Cardiac muscle cell (in vitro differentiated cells and primary cell): ENCODE measurements at places on chromosomes 4 and X. TPM values are rescaled to one million over a fixed set of nuclear protein-coding genes. Genes with fewer than 3 reads are reported as not detected.

The ATRX gene
- 72.5 and 87.8 TPM in 2 replicates for total RNA-seq

The FAM9B gene
- total RNA-seq, result not detected in 2 replicates

The CXCL5 gene
- not detected in 2 replicates for total RNA-seq

The S100G gene
- not detected in 2 replicates for total RNA-seq

DNA sequence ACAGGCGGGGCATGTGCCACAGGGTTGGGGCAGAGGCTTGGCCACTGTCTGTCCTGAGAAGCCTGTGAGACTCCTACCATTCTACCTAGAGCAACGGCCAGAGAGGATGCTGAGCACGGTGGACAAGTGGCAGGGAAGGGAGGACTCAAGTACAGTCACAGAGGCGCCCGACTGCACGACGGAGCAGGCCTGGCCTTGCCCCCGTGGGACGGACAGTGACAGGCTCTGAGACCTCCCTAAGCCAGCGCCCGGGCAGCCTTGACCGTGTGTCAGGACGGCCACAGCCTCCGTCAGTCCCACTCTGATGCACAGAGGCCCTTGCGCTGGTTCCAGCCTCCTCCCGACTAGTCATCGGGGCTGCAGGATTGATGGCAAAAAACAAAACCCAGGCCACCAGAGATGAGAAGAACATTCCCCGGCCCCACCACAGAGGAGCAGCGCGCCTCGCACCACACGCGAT, 36.7 kb upstream of the MXD4 start:
- peaks cover 10% of the 10 kb centered on the region for H3K4me1 ChIP-seq
- no peaks in the 10 kb centered on the region for H3K27me3 ChIP-seq
- H3K36me3 ChIP-seq, result no peaks in the 10 kb centered on the region
- no peak for DNase-seq

GRCh38 chrX:154307202-154307601, 11.6 kb downstream of the TKTL1 start:
- H3K27me3 ChIP-seq, result no peaks in the 10 kb centered on the region
- no peaks in the 10 kb centered on the region for H3K36me3 ChIP-seq
- H3K27ac ChIP-seq, result no peak overlapping the region
- peak; percentile 19 for DNase-seq
- H3K4me1 ChIP-seq, result no peaks in the 10 kb centered on the region

DNA sequence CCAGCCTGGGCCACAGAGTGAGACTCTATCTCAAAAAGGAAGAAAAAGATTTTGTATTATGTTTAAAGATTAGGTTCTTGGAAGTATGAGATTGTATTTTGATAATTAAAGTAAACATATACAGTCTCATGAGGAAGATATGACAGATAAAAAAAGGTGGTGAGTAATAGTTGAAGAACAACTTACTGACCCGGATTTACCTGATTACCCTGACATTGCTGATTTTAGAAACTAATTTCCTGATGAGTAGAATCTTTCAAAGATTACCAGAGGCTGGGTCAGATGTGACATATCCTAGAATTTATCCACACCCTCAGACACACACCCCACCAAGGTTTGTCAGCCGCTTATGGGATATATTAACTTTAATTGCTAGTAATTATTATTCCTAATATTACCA, 9.5 kb downstream of the CDKL5 start:
- H3K36me3 ChIP-seq, result no peaks in the 10 kb centered on the region
- no peaks in the 10 kb centered on the region for H3K4me1 ChIP-seq
- H3K4me3 ChIP-seq, result no peak overlapping the region
- H3K27me3 ChIP-seq, result no peaks in the 10 kb centered on the region
- no peak for DNase-seq

- DNase-seq, result peak; percentile 75
- no peak overlapping the region for H3K4me3 ChIP-seq
- no peaks in the 10 kb centered on the region for H3K4me1 ChIP-seq
- no peaks in the 10 kb centered on the region for H3K36me3 ChIP-seq
- no peak overlapping the region for H3K27ac ChIP-seq
Observed at GRCh38 chr4:13892739-13893105, 265.2 kb upstream of the BOD1L1 start.

DNA sequence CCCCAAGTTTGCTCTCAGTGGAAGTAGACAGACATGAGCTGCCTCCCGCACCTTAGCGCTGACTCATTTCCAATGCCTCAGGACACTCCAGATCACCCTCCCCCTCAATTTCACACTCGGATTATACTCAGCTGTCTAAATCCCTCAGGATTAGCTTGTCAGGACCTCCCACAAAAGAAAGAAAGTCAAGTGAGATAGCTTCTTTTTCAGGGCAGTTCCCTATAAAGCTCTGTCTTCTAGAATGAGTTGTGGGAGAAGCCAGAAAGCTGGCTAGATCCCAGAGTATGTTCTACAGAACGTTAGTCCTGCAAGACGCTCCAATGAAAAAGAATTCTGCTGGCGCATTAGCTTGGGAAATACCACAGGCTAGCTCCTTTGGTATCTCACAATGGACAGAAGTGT, 51.2 kb upstream of the MTNR1A start:
- no peaks in the 10 kb centered on the region for H3K4me1 ChIP-seq
- H3K36me3 ChIP-seq, result peaks cover 67% of the 10 kb centered on the region
- no peak overlapping the region for H3K27ac ChIP-seq
- no peaks in the 10 kb centered on the region for H3K27me3 ChIP-seq
- no peak overlapping the region for H3K4me3 ChIP-seq

- no peak overlapping the region for H3K4me3 ChIP-seq
- no peak overlapping the region for H3K27ac ChIP-seq
- H3K4me1 ChIP-seq, result no peaks in the 10 kb centered on the region
- no peaks in the 10 kb centered on the region for H3K36me3 ChIP-seq
- H3K27me3 ChIP-seq, result no peaks in the 10 kb centered on the region
Observed at GRCh38 chr4:150970685-150971151, 44.4 kb downstream of the LRBA start.

GRCh38 chrX:119391279-119391678, 7.9 kb upstream of the SLC25A43 start:
- H3K4me3 ChIP-seq, result no peak overlapping the region
- no peak overlapping the region for H3K27ac ChIP-seq
- no peak for DNase-seq
- no peaks in the 10 kb centered on the region for H3K27me3 ChIP-seq
- no peaks in the 10 kb centered on the region for H3K4me1 ChIP-seq

- DNase-seq, result peak; percentile 74
- no peaks in the 10 kb centered on the region for H3K4me1 ChIP-seq
- H3K4me3 ChIP-seq, result peak overlapping the region; percentile 30
- no peak overlapping the region for H3K27ac ChIP-seq
Observed at GRCh38 chr4:10456595-10457254, 501 bp downstream of the ZNF518B start.

DNA sequence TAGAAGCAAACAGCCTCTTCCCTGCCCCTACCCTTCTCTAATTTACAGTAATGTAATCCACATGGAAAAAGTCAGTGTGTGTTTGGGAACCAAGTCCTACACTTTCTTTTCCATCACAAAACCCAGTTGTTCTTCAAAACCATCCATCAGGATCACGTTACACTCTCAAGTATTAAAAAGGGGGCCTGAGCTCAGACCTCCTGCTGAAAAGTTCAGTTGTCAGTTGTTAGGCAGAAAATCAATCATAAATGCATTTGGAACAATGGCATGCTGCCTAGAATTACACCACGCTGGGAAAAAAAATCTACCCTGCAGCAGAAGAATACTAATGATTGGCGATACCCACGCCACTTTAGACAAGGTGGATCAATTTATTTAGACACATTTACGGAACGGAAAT, 236.5 kb downstream of the PARM1 start:
- H3K27me3 ChIP-seq, result no peaks in the 10 kb centered on the region
- H3K4me3 ChIP-seq, result no peak overlapping the region
- no peaks in the 10 kb centered on the region for H3K36me3 ChIP-seq
- DNase-seq, result no peak
- H3K4me1 ChIP-seq, result no peaks in the 10 kb centered on the region

- H3K4me1 ChIP-seq, result no peaks in the 10 kb centered on the region
- no peak overlapping the region for H3K4me3 ChIP-seq
- H3K27ac ChIP-seq, result no peak overlapping the region
- peak; percentile 61 for DNase-seq
- no peaks in the 10 kb centered on the region for H3K27me3 ChIP-seq
Observed at GRCh38 chr4:141702472-141703182, 66.2 kb downstream of the IL15 start.

DNA sequence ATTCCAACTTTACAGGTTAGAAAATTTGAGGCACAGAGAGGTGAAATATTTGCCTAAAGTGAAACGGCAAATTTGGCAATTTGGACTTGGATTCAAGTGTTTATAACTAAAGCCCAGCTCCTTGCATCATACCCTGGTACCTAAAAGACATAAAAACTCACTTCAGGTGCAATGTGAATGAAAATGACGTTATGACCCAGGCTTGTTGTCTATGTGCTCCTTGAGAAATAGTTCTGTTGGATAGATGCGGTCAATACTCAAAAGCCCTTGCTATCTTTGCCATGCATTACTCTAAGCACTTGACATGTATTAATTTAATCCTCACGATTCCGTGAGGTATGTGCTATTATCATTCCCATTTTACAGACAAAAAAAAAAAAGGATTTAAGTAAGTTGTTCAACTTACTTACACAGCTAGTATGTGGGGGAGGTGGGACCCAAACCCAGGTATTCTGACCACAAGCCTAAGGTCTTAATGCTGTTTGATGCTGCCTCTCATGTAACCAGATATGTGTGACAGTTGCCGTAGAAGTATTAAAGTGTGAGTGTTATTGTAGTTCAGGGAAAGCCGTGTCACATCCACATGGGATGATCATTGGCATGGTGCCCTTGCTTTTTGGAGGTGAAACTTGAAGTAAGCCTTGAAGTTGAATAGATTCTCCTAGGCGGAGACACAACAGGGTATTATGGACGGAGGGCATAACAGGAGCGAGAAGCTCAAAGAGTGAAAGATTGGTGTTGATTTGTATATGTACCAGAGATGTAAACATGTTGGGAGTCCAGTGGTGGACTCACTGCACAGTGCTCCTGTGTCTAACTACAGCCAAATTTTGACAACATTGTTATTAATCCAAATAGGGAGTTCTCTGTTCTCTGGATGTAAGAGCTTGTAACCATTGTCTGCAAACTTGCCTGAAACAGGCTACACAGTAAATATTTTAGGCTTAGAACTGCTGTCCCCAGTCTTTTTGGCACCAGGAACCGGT, 3.1 kb downstream of the SCML1 start:
- no peak for DNase-seq
- no peaks in the 10 kb centered on the region for H3K4me1 ChIP-seq
- no peak overlapping the region for H3K4me3 ChIP-seq
- no peaks in the 10 kb centered on the region for H3K27me3 ChIP-seq

GRCh38 chrX:78945186-78945912, at the start of gene P2RY10:
P2RY10 (plus strand) TSS chrX:78945391; CDS start chrX:78960521, 15,130 bp downstream.
- H3K4me3 ChIP-seq, result no peak within 1 kb of the TSS
- no peaks in the 10 kb centered on the region for H3K27me3 ChIP-seq
- no peaks in the 10 kb centered on the region for H3K36me3 ChIP-seq
- DNase-seq, result no peak
- no peak within 1 kb of the TSS for H3K27ac ChIP-seq
- H3K4me1 ChIP-seq, result no peaks in the 10 kb centered on the region

- H3K4me3 ChIP-seq, result no peak overlapping the region
- H3K27me3 ChIP-seq, result no peaks in the 10 kb centered on the region
- no peaks in the 10 kb centered on the region for H3K36me3 ChIP-seq
- no peak for DNase-seq
Observed at GRCh38 chr4:101630319-101630986, 160.1 kb upstream of the BANK1 start.

DNA sequence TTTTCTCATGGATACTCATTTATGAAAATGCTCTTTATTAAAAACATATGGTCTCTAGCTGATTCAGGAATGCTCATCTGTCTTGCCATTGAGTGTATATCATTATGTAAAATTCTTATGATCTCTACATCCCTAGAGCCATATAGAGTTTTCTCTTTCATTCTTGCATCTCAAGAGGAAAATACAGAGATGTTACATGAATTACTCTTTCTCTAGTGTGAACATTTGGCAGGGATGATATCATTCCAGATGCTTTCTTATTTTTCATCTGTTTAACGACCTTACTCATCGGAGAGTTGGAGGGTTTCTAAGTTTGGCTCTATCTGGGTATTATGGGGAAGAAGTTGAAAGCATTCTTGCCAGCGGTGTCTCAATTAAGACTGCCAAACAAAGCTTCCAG, 202.9 kb upstream of the SLC7A11 start:
- no peaks in the 10 kb centered on the region for H3K4me1 ChIP-seq
- H3K4me3 ChIP-seq, result no peak overlapping the region
- no peaks in the 10 kb centered on the region for H3K36me3 ChIP-seq
- no peak overlapping the region for H3K27ac ChIP-seq
- DNase-seq, result no peak

- no peaks in the 10 kb centered on the region for H3K27me3 ChIP-seq
- no peaks in the 10 kb centered on the region for H3K4me1 ChIP-seq
- H3K4me3 ChIP-seq, result no peak overlapping the region
- no peak for DNase-seq
Observed at GRCh38 chr4:64174247-64174882, 234.9 kb downstream of the TECRL start.

DNA sequence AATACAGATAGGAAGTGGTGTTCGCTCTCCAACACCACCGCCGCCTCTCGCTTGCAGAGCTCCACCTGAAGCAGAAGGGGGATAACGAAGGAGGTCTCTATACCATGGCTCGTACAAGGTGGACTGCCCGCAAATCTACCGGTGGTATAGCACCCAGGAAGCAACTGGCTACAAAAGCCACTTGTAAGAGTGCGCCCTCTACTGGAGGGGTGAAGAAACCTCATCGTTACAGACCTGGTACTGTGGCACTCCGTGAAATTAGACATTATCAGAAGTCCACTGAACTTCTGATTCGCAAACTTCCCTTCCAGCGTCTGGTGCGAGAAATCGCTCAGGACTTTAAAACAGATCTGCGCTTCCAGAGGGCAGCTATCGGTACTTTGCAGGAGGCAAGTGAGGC, 5.2 kb upstream of the BMP15 start:
- no peak overlapping the region for H3K27ac ChIP-seq
- H3K4me3 ChIP-seq, result no peak overlapping the region
- H3K36me3 ChIP-seq, result no peaks in the 10 kb centered on the region
- peaks cover 15% of the 10 kb centered on the region for H3K27me3 ChIP-seq
